Activated B cell treated with CpG ODN at 0.5 μM for 24 hours (primary cell): ENCODE measurements at places on chromosomes 1 and 21. TPM values are rescaled to one million over a fixed set of nuclear protein-coding genes. Genes with fewer than 3 reads are reported as not detected.

- no peak for DNase-seq
Observed at GRCh38 chr1:155202198-155202597, 5.5 kb downstream of the THBS3 start.

DNA sequence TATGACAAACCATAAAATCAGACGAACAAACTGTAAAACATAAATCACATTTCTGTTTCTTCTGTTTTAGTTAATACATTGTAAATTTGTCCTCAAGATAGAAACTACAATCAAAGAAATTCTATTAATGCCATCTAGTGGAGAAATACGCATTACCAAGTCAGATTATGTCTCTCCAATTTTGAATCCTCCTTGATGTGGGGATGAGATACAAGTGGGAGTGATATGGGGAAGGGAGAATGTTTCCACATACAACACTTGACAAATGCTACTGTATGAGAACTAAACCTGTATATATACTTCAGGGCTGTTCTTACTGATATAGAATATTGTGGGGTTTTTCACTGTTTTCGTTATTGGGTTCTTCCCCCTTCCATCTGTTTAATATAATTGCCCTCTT, 2.6 kb downstream of the HFM1 start:
- no peak for DNase-seq

COL8A2 gene
- total RNA-seq = 0.24 and 0.64 TPM in 2 replicates

DNA sequence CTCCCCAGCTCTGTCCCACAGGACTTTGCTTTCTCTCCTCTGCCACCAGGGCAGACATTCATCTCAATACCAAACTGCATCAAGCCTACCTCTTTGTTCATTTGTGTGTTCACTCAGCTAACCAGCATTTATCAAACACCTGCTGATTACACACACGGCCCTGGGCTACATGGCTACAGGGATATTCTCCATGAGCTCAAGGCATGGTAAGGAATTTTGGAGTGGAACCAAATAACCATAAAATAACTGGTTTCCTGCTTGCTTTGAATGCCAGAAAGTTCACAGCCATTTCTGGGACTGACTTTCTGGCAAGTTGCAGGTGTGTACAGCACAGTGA, 54.6 kb downstream of the LDLRAD2 start:
- DNase-seq = no peak
